ENCODE measurements at places on chromosomes 1 and 21.

DNA sequence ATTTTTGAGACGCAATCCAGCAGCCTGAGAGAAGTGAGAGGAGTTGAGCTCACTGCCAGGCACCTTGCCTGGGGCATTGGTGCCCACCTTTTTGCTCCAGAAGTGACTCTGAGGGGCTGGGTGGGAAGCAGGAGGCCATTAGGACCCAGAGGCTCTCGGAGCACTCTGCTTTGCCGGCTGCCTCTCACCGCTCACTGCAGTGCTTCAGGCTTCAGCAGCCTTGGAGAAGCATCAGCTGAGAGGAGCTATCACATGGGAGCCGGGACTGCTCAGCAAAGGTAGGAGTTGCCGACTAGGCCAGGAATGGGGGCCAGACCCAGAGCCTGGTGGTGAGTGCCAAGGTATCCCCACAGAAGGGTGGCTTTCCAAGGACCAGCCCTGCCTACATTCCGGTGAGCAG is at the start of gene GPR61:
Gene GPR61, plus strand, starts transcription at position 197 of the 400 bp plus-strand sequence. CDS start 3,151 bp downstream, outside the sequence.
- no peak for DNase-seq

DNA sequence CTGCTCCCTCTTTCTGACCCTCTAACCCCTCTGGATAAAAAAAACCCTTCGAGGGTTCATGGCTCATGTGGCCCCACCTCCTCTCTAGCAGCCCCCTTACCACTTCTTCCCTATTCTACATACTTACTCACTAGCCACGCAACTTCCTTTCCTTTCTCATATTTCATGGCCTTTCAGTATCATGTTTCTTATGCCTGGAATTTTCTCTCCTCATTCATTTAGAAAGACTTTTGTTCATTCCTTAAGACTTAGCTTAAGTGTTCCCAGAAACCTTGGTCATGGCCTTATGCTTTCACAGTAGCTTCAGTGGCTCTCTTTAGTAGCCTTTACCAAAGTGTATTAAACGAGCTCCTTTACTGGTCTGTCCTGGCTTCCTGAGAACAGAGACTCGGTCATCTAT is 6.1 kb downstream of the ACP6 start:
- DNase-seq: no peak

DNA sequence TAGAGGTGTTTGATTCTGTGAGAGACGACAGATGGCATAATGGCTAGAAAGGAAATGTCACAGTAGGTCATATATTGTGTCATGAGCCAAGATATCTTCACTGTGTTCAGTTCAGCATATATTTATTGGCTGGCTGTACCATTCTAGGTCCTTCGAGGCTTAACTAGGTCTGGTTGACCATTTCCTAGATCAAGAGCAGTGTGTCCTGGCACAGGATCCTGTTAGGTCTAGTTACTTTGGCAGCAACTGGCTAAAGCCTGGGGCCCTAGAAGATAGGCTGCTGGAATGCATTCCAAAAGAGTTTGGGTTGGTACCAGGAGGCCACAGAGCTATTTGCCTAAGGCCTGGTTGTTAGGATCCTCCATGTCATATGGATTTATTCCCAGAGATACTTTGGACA is 20.9 kb downstream of the ZBTB40 start:
- no peak for DNase-seq

DNA sequence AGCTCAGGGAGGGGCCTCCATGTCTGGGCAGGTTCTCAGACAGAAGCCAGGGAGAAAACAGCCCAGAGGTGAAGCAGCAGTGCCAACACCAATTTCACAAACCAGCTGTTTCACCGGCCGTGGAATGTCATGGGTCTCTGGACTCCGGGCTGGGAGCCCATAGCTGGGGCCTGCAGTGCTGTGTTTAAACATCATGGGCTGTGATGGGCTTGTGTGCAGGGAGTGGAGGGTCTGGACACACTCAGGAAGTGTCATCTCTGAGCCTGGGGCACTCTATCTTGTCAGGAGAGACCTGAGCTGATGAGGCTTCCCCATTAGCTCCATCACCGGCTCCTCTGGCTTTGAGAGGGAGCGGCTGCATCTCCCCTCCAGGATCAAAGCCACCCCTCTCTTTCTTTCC is 173.6 kb upstream of the IGSF21 start:
- peak; percentile 40 for DNase-seq

GRCh38 chr1:164830628-164831027 is 271.6 kb downstream of the PBX1 start:
- no peak for DNase-seq

- DNase-seq: no peak
Measured at GRCh38 chr1:24190983-24191461, 3.9 kb upstream of the IFNLR1 start.

DNA sequence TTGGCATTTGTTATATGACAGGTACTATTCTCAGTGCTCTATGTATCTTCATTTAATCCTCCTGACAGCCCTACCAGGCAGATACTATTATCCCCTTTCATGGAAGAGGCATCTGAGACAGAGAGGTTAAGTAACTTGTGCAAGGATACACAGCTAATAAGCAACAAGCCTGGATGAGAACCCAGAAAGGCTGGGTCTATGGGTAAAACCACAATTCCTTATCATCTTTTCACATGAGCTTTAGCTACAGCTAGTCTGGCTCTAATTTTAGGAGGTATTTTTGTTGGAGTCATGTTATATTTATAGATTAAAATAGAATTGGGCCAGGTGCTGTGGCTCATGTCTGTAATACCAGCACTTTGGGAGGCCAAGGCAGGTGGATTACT is 27.7 kb downstream of the DNTTIP2 start:
- no peak for DNase-seq

DNA sequence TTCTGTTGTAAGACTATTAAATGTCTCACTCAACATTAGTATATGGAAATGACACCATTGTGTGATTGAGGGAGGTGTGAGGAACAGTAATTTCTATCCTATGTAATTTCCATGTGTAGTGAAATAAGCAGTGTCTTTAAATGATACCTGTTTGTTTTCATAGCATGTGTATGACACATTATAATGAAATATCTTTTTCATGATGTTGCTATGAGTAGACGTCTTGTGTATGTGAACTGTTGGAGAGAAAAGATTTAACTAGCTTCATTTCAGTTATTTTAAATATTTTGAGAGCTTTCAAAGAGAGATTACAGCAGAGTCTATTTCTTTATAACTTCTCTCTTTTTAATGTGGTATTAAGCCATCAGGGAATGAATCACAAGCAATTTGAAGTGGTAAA is 71.5 kb upstream of the QSOX1 start:
- DNase-seq: no peak

DNA sequence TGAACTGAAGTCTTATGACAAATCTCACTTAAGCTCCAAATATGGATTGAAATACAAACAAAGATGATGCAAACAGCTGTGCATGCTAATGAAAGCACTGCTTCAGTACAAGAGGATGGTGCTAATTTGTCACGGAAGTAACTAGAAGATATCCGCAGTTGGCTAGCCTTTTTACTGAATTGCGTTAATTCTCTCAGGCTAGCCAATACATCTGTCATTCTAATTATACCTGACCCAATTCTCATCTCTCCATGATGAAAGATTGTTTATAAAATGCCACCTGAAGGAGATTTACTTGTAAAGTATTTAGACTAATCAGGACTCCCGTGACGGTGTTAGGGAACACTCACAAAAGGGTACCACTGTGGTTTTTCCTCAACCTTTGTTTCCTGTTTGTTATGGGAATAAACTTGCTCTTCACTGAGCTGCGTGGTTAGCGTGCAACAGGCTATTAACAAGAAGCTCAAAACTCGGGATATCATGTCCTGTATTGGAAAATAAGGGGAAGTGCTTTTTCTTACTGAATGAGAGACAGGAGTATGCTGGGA is 162.5 kb downstream of the APP start:
- DNase-seq: peak; percentile 79
